ENCODE measurements at places on chromosomes 4 and X.
A peak's percentile ranks its signal among the peaks of the same experiment; 100 is the strongest.

DNA sequence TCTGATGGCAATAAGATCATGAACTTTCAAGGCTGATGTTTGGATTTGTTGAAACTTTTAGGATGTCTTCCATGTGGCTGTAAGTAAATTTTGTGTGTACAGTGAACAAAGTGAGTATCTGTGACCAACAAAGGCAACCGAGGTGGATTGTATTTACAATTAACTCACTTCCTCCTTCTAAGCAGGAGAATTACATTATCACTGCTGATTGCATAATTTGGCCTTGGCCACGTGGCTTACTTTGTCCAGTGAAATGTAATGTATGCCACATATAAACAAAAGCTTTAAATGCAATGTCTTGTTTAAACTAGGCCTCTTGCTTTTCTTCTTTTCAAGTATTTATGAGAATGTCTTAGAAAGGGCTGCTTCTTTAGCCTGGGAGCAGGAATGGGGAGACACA is 66.3 kb upstream of the MAD2L1 start:
- no peak for DNase-seq

GRCh38 chr4:8393593-8394038 is 46.9 kb downstream of the ACOX3 start:
- peak; percentile 61 for DNase-seq

- no peak for DNase-seq
Measured at GRCh38 chrX:136555694-136556093, 23.7 kb downstream of the VGLL1 start.

DNA sequence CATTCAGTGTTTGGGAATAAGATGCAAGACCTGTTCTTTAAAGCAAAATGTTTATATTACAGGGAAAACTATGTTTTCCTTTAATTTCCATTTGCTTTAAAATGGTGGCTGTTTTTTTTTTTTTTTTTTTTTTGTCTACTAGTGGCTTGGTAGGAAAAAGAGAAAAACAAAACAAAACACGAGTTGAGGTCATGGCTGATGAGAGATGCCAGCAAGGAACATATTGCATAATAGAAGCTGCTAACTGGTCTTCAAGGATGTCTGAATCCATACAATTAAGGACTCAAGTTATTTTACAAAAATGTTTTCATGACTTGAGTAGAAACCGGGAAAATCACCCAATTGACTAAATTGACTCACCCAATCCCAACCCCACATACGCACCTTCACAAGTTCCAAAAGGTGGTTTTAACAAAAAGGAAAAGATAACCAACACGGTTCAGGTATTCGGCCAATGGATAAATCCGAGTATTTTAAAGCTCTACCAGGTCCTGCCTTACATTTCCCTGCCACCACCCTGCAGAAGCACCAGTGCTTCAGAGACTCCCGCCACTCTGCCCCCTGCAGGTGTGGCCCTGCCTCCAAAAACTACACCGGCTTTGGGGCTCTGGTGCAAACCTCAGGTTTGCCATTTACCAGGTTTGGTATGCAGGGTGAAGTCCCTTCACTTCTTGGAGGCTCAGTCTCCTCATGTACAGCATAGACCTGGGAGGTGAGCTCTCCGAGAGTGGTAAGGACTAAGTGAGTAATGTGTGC is 27.1 kb downstream of the PIR start:
- DNase-seq = no peak

- DNase-seq = no peak
Measured at GRCh38 chr4:79241846-79242245, 84.0 kb downstream of the NAA11 start.

DNA sequence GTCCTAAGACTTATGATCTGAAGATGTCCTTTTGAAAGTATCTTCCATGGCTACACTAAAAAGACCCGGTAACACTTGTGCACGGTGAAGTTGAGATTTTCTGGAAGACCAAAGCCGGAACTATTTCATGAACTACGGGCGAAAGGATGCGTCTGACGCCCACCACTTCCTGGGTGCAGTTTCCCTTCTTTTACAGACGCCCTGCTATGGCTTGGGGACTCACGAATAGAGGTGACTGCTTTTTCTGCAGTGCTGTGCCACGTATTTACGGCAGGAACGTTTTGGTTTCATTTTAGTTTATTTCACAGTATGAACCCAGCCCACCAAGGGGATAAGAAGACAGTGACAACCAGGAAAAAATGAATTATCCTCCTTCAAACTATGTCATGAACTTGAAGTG is 180.4 kb downstream of the AFAP1 start:
- DNase-seq = peak; percentile 24

DNA sequence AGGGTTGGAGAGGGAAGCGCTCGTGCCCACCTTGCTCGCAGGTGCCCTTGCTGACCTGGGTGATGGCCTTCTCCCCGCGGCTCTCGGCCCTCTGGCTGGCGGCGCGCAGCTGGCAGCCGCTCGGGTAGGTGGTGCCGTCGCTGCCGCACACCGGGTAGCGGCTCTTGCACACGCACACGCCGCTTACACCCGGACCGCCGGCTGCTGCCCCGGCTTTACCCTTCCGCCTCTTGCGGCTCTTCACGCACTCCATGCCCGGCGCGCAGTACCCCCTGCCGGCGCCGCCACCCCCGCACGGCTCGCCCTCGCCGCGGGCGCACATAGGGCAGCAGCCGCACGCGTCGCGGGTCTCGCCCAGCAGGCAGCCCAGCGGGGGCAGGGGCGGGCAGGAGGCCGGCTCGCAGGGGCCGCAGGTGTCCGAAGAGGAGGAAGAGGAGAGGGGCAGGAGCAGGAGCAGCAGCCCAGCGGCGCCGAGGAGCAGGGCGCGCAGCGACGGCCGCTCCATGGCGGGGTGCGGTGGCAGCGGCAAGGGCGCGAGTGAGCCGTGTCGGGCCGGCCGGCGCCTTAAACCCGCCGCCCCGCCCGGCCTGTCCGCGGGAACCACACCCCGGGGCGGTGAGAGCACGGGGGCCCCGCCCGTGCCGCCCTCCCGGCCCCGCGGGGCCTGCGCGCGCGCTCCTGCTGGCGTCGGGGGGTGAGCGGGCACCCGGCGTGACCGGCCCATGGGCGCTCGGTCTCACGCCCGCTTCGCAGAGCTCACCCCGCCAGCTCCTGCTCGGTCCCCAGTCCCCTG is at the start of gene IGFBP7:
Gene IGFBP7 (minus strand): TSS at position 539 of the 793 bp plus-strand sequence. CDS start 34 bp downstream, at position 505.
- DNase-seq = peak; percentile 88

- no peak for DNase-seq
Measured at GRCh38 chr4:37475776-37476175, 210.4 kb downstream of the RELL1 start.

- no peak for DNase-seq
Measured at GRCh38 chr4:114015444-114015899, 36.0 kb upstream of the ARSJ start.

DNA sequence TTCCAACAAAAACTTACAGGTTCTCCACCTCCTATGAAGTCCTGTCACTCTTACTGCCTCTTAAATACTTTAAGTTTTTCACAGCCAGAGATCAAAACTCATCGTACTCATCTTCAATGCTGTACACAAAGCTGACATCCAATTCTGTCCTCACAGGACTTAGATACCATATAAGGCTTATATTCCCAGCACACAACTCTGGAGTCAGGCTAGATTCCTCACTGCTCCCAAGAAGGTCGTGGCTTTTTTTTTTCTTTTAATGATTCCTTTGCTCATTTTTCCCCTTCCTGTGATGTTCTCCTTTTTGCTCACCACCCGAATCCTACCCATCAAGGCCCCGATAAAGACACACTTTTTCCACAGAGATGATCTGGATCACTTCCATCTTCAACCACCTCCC is 914 bp downstream of the TRAPPC2 start:
- DNase-seq = no peak

DNA sequence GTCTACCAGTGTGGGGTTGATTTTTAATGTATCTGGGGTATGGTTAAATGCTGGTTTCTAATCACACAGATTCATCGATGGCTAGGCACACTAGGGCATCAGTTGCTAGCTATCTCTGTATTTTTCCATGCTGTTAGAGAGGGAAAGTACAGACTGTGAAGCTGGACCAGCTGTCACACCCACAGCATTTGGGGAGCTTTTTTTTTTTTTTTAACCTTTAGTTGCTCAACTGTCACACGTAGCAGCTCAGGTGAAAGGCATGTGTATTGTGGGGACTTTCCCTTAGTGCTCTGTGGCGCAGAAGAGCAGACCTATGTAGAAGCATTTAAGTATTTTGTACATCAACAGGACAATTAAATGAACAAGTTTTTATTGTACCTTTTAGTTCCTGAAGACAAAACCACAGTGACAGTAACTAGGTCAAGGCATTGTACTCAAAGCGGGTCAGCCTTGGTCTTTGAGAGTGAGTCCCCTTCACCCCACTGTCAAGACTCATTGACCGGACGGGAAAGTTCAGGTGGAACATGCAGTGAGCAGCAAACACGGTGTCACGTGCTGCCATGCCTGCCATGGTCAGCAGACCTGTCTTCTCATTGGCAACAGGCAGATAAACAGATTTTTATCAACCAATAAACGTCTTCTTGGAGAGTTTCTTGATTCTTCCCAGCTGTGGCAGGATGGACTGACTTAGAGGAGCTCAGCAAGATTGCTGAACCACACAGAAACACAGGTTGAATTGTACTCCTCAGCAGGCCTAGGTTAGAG is 65.3 kb downstream of the CASP3 start:
- no peak for DNase-seq

- DNase-seq = no peak
Measured at GRCh38 chr4:92599044-92599443, 295.3 kb downstream of the GRID2 start.

DNA sequence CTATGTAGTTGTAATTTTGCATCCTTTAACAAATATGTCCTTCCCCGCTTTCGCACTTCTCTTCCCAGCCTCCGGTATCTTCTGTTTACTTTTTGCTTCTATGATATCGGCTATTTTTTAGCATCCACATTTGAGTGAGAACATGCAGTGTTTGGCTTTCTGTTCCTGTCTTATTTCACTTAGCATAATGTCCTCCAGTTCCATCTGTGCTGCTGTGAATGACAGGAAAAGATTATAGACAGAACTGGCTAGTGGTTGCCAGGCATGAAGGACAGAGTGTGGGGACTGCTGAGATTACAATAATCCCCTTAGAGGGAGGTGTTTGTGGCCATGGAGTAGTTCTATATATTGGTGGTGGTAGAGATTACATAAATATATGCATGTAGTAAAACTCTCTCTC is 588.6 kb downstream of the NLGN4X start:
- DNase-seq = no peak

DNA sequence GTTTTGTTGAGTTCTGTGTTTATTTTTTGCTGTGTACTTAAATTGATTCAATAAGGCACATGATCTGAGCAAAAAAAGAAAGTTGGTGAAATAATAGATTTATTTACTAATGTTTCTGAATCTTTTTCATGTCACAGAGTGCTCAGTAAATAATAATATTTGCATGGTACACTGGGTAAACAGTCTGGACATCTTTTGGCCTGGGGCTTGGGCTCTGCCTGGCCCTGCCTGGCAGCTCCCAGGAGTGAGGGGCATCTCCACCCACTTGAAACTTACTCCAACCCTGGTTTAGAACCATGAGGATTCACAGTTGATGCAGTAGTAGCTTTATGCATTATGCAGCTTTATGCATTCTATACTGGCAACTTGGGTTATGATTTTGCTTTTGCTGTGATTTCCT is 124.2 kb upstream of the SLC4A4 start:
- no peak for DNase-seq

- DNase-seq = no peak
Measured at GRCh38 chr4:186096681-186097165, 7.8 kb upstream of the FAM149A start.

- no peak for DNase-seq
Measured at GRCh38 chrX:5775846-5776430, 452.7 kb downstream of the NLGN4X start.

DNA sequence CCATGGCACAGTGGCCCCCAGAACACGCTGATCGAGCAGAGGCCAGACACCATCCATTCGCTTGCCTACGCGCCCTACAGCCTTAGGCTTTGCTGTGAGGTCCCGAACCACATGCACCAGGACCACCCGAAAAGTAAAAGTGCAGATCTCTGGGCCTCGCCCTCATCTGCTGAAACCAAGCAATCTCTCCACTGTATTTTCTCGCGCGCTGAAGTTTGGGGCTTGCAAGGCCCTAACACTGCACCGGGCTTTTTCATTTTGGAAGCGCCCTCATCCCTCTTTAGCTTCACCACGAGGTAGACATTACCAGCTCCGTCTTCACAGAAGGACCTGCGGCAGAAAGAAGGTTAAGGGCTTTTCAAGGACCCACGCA is 21.2 kb downstream of the NKX3-2 start:
- no peak for DNase-seq

DNA sequence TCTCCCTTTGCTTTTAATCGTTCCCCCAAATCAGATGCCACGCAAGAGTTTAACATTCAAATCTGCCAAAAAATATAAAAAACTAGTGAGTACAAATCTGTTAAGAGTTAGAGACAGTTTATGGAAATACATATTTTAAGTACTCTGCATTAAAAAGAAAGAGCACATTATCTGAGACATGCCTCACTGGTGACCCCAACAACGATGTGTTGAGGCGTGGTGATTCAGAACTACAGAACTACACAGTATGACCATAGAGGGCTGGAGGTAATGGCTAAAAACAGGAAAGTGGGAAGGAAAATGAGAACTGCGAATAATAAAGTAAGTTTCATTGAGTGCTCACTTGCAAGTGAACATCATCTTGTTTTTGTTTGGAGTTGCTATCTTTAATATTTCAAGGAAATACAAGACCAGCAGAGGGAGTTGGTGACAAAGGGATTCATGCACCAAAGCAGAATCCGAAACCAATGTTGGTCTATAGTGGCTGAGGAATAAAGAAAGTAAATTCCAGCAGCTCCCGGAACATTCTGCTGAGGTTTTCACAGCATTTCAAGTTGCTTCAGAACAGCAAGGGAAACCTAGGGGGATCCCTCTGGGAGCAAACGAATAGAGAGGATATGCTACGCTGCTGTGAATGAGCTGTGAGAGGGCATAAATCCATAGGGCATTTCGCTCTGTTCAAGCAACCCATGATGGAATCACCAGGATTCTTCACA is 92.2 kb downstream of the DCHS2 start:
- DNase-seq = no peak

- no peak for DNase-seq
Measured at GRCh38 chr4:138290805-138291204, 48.7 kb upstream of the SLC7A11 start.

DNA sequence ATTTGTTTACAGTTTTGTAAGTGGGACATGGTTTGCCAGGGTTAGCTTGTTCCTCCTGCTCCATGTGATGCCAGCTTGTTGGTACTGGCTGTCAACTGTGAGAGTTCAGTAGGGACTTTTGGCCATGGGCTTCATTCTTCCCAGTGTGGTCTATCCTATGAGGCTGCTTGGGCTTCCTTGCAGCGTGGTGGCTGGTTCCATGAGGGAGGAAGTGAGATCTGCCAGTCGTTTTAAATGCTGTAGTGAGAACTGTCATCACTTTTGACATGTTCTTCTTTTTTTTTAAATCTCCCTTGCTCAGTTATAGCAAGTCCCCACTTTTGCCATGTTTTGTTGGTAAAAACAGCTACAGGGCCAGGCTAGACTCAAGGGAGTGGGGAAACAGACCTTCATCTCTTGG is 15.9 kb downstream of the NSD2 start:
- no peak for DNase-seq

- DNase-seq = peak; percentile 51
Measured at GRCh38 chrX:130330706-130331105, 9.0 kb upstream of the SLC25A14 start.

GRCh38 chrX:55057675-55058249 is 17.1 kb upstream of the PAGE2B start:
- DNase-seq = no peak

- no peak for DNase-seq
Measured at GRCh38 chr4:147808447-147808846, 76.6 kb downstream of the ARHGAP10 start.

Data from left ventricle myocardium superior (tissue), 1 donor.